CD4-positive, alpha-beta T cell treated with Interferon gamma for 1 hour (primary cell): ENCODE measurements at places on chromosomes 6 and 20.

DNA sequence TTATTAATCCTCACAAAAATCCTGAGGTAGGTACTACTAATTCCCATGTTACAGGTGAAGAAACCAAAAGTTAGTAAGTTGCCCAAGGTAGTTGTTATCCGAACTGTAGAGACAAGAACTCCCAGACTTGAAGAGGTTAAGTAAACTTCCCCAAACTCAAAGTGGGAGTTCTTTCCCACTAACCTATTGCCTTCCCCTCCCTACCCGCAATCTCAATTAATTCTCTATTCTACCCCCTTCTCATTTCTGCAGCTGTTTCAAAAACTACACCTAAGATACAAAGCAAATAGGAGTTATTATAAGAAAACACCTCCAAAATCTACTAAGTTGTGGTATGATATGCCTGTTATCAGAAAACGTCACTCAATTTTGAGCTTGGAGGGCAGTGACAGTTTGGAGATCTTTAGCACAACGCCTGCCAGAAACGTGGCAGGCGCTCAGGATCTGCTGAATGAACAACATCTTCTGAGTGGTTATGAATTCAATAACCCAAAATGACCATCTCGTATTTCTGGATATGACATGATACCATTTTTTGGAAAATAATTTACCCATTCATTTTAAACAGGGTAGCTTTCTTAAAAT, 7.1 kb downstream of the CSNK2A1 start:
- no peak for DNase-seq

DNA sequence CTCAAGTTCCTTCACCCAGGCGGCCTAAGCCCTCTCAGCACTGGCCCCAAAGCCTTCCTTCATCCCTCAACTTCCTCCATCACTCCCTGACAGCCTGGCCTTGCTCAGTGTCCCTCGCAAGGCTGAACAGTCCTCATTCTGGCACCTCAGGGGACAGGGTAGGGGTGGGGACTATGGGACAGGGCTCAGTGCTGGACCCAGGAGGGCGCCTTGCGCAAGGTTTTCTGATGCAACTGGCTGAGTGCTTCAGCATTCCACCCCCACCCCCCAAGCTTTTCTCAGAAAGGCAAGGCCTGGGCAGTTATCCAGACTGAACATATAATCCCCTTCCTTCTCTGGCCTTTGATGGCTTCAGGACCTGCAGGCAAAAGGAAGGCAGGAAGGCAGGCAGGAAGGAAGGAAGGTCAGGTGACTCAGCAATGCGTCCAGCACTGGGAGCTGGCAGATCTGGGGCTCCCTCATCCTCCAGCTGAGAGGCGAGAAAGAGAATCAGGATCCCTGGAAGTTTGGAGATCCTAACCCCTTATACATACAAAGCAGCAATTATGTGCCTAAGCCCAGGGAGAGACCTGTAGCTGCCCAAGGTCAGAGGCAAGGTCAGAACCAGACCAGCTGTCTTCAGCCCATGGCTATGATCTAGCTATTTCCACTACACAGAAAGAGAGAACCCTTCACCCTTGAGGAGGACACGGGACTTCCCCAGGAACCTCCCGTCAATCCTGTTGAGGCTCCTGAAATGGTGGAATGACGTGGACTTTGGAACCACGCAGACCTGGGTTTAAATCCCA, 8.6 kb upstream of the TRIB3 start:
- DNase-seq, result peak; percentile 70

GRCh38 chr6:14320332-14320731, 202.8 kb downstream of the CD83 start:
- DNase-seq, result no peak

DNA sequence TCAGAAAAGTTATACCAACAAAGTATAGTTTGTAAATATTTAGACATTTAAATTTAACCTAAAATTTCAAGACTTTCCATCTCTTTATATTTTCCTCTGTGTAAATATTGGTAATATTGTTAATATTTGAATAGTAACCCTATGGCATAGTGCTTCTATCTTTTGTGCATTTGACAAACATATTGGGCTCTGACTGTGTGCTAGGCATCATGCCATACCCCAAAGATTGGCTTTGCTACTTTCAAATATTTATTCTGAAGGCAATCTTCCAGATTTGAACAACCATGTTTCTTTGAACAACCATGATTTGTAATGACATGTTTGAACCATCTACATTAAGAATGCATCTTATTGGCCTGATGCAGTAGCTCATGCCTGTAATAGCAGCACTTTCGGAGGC, 15.5 kb upstream of the PRDM1 start:
- no peak for DNase-seq

DNA sequence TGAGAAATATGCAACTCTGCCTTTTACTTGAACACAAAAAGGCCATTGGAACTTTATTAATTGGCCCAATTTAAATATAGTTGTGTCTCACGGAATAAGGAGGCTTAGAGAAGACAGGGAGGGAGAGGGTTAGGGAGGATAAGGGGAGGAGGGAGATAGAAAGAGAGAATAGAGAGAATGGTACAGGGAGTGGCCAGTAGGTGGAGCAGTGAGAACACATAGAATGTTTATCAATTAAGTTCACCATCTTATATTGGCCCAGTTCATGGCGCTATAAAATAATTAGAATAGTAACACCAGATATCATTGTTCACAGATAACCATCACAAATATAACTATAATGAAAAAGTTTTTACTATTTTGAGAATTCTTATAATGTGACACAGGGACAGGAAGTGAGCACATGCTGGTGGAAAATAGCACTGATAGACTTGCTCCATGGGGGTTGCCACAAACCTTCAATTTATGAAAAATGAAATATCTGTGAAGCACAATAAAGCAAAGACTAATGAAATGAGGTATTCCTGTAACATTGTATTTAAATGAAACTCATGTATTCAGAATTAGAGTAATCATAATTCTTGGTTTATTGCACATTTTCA, 374.1 kb upstream of the MANEA start:
- DNase-seq, result no peak

GRCh38 chr6:148235446-148235845, 107.2 kb upstream of the SASH1 start:
- no peak for DNase-seq

DNA sequence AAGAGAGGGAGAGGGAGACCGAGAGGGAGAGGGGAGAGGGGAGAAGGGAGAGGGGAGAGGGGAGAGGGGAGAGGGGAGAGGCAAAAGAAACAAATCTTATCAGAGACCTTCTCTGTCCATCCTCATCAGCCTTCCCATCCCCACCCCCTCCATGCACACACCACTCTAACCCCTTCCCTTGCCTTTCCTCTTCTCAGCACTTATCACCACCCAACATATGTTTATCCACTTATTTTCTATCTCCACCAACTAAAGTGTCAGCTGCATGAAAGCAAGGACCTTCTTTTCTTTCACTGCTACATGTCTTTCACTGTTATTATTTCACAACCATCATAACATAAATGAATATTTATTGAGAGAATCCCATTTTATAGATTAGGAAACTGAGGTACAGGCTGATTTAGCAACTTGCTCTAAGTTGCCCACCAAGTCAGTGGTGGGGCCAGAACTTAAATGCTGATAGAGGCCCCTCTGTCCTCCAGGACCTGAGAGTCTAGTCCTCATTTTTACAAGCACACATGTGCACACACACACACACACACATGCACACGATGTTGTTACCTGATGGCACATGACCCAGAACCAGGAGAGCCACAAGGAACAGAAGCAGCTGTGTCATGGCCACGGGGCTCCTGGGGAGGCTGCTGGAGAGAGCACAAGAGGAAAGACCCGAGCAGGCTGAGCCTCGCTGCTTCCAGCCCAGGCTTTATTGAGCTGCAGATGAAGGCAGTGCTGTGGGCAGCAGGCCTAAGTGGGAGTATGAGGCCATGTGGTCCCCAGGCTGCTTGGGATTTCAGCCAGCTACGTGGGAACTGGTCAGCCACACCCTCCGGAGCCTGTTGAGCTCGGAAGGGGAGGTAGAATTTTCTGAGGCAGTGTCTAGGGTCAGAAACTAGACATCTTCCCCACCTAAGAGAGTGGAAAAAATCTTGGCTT, 2.3 kb downstream of the DEFB124 start:
- no peak for DNase-seq

GRCh38 chr6:53916804-53917463, 122.1 kb downstream of the LRRC1 start:
- DNase-seq, result no peak

- DNase-seq, result peak; percentile 82
Observed at GRCh38 chr20:46117704-46118467, at the start of gene CD40. TSS of gene CD40 (plus strand) at chr20:46118314. CDS start at chr20:46118344, 30 bp downstream.

- no peak for DNase-seq
Observed at GRCh38 chr6:154232013-154232910, 124.3 kb downstream of the IPCEF1 start.

DNA sequence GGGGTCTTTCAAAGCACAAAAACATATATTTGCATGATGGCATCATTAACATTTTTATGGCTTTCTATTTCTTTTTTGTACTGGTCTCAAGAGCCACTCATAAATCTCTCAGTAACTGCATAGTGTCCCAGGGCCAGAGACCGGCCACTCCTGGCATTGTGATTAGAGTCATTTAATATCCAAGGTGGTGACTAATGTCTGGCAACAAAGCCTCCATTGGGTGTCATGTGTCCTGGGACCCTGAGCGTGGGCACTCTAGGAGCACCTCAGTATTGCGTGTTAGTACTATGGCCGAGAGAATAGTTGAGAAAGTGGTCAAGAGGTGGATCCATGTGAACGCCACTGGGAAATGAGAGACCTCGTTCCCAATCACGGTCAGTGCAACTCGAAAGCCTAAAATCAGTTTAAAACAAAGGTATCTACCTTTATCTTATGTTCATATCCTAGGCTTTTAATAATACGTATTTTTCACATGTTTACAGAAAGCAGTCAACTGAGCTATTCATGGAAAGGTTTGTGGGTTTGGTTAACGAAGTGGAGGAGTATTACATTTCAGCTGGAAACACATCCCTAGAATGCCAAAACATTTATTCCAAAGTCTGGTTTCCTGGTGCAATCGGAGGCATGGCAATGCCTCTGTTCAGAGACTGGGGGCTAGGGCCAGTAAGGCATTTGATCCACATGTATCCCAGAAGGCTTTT, 2.7 kb upstream of the ESR1 start:
- DNase-seq, result no peak

- no peak for DNase-seq
Observed at GRCh38 chr6:1724616-1725015, 114.9 kb downstream of the FOXC1 start.

- DNase-seq, result no peak
Observed at GRCh38 chr20:25539742-25540672, 45.3 kb downstream of the NINL start.

DNA sequence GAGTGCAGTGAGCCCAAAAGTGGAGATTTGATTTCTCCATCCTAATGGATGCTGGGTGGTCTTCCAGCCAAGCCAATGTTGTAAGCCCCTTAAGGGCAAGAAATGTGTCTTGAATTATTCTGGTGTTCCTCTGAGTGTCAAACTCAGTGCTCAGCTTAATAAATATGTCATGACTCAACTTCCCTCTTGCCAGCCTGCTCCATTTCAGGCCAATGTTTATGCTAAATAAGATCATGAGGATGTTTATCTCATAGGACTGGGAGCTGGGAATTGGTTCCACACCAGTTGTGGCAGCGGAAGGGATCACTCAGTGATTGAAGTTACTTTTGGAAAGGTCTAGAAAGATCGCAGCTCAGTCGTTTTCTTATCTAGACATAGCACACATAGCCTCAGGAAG, 90.4 kb upstream of the ISM1 start:
- DNase-seq, result no peak

DNA sequence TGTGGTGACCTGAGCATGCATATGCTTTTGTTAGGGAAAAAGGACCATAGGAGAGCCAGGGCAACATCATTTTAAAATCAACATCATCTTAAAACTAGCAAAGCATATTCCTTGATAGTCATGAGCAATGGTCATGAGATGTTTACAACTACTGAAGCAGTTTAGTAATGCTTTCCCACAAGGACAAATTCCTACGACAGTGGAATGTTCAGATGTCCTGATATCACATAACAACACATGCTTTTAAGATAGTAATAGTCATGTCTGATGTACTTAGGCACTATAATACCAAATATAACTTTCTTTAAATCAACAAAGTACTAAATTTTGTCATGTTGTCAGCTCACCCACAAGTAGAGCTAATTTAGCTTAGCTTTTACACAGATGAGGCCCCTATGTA, 370.3 kb downstream of the HTR1B start:
- DNase-seq, result no peak

- no peak for DNase-seq
Observed at GRCh38 chr6:154482858-154483257, 27.6 kb downstream of the CNKSR3 start.

- DNase-seq, result no peak
Observed at GRCh38 chr6:103687430-103687829, 1172.3 kb downstream of the HACE1 start.

GRCh38 chr20:50724851-50725723, 6.3 kb upstream of the PARD6B start:
- no peak for DNase-seq

DNA sequence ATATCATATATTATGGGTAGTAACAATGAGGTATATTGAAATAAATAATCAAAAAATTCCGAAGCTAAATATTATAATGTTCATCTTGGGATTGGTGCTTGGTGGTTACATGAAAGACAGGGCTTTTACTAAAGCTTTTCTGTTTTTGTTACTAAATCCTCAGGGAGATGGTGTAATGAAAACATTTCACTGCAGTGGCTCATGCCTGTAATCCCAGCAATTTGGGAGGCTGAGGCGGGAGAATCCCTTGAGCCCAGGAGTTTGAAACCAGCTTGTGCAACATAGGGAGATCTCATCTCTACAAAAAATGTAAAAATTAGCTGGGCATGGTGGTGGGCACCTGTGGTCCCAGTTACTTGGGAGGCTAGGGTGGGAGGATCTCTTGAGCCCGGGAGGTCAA, 42.9 kb downstream of the AFG1L start:
- DNase-seq, result no peak

DNA sequence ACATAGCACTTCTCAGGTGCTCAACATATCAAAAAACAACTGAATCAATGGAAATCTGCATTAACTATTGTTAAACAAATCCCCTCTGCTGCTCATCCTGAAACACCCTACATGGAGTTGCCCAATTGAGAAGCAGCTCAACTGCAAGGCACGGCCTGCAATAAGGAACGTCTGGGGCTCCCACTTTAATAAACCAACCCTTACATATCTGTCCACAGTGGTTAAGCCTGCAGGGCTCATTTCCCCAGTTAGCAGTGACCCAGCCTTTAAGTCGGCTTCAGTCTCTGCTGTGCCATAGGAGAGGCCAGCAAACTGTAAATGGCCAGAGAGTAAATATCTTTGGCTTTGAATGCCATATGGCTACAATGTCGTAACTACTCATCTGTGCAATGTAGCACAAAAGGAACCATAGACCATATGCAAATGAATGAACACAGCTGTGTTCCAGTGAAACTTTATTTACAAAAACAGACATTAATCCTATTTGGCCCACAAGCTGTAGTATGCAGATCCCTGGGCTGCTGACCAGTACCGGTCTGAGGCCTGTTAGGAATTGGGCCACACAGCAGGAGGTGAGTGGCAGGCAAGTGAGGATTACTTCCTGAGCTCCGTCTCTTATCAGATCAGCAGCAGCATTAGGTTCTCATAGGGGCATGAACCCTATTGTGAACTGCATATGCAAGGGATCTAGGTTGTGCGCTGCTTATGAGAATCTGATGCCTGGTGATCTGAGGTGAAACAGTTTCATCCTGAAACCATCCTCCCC, 522.7 kb upstream of the CDH4 start:
- no peak for DNase-seq
